Gastroesophageal sphincter (tissue), 4 donors: ENCODE measurements at places on chromosomes 6 and 20. TPM values are rescaled to one million over a fixed set of nuclear protein-coding genes. Genes with fewer than 3 reads are reported as not detected.

SLC12A5 gene
- not detected for total RNA-seq

TUBB2B gene
- total RNA-seq, result 42.8 TPM

VSTM2L gene
- total RNA-seq, result 0.94 TPM

FAM120B gene
- total RNA-seq, result 32.2 TPM

KHDC1 gene
- total RNA-seq, result 1.7 TPM

GJA10 gene
- total RNA-seq, result not detected

PRL gene
- not detected for total RNA-seq

SNPH gene
- 10.4 TPM for total RNA-seq

SLC24A3 gene
- 6.5 TPM for total RNA-seq

BTNL2 gene
- total RNA-seq, result not detected

HRH3 gene
- total RNA-seq, result not detected

DOK5 gene
- 2.7 TPM for total RNA-seq

LRRC1 gene
- total RNA-seq, result 13.2 TPM

BCL2L1 gene
- 169 TPM for total RNA-seq

IMPG1 gene
- 0.54 TPM for total RNA-seq
